ENCODE measurements at places on chromosomes 4 and X.
A peak's percentile ranks its signal among the peaks of the same experiment; 100 is the strongest.

DNA sequence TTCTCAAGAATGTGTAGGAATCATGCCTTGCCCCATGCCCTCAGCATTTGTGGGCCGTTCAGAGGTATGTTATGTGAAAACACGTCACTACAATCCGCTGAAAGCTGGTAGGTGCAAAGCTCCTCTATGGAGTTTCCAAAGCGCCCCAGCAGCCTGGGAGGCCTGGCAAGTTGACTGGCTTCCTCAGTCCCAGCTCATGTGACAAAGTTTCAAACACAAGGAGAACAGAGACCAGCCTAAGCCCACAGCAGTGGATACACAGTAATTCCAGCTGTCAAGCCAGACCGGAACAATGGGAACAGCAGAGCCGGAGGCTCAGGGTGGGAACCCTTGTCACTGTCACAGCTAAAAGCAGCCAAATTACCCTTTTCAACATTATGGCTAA is 33.5 kb downstream of the NAT8L start:
- no peak for DNase-seq

GRCh38 chr4:131613086-131613823 is 1535.8 kb upstream of the PCDH10 start:
- DNase-seq, result no peak

DNA sequence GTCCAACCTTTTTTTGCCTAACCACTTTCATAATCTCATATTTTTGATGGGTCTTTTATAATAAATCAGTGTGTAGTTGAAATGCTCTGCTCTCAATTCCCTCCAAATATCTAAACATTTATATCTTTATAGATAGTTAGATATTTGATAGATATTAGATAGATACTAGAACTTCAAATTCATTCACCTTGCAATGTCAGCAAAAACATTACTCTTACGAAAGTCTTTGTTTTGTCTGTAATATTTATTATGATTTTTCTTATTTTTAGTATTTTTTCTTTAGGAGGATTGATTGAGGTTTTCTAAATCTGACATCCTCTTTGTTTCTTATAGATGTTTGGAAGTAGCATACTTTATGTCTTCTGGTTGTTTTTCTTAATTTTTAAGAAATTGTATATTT is 2563.6 kb downstream of the PCDH7 start:
- DNase-seq, result no peak

DNA sequence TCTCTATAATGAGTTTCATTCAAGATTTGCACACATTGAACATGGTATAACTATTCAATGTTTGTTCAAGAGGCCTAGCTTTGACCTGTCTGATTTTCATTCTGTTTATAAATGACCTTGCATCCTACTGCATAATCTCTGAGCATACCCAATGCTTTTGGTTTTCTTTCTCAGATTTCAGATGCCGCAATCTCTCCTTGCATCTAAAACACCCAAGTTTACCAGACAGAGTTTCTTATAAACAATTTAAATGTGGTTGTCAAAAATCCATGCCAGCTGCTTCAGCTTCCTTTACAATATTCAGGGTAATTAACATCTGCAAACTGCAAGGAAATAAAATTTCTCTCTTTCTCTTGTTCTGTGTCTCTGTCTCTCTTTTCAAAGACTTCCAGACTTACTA is 123.0 kb upstream of the PCDH18 start:
- DNase-seq, result no peak

GRCh38 chr4:24497221-24497620 is 87.1 kb downstream of the DHX15 start:
- peak; percentile 25 for DNase-seq

GRCh38 chr4:140286456-140286855 is 87.0 kb upstream of the SCOC start:
- DNase-seq, result no peak

DNA sequence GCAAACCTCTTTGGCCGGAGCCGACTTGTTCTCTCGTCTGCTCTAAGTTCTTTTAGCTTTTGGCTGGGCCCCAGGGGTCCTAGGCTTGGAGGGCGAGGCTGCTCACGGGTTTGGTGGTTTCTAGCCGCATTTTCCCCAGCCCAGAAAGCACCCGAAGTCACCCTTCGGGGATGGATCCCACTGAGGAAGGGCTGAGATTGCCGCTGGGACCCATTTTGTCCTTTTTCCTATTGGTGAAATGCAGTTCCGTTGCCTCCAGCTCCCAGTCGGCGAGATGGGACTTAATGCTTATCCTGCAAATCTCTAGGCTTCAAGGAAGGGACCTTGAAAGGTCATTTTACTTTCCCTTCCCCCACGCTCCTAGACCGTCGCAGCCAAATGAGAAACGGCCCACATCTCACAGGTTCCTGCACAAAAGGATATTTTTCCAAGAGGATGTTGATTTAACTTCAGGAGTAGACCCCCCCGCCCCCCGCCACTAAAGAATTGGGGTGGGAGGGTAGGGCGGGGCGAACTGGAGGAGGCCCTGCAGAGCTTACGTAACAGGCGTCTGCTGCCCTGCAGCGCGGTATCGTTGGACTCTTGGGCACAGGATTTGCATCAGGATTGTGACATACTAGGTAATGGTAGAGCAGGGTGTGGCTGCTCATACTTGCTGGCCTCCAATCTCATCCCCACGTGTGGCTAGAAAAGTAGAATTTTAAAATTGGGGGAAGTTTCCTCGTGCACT is 564 bp downstream of the PGK1 start:
- DNase-seq, result peak; percentile 58

GRCh38 chr4:158316264-158316663 is 106.0 kb downstream of the TMEM144 start:
- no peak for DNase-seq

DNA sequence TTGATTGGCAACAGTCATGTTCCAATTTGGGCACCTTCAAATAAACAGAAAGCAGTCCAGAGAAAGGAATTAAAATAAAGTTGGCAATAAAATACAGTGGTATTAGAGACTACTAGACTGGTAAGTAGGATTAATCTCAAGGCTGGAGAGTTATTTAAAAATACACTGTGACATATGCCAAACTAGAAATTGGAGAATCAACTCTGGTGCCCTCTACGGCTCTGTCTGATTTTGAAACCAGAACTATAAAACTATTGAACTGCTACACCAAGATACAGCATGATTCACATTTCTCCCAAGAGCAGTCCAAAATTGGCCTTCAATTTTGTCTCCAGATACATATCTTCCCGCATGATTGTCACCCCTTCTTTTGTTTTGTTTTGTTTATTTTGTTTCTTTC is 78.7 kb upstream of the FAM47B start:
- no peak for DNase-seq

- DNase-seq, result no peak
Measured at GRCh38 chrX:51598899-51599298, 19.8 kb downstream of the CENPVL3 start.

DNA sequence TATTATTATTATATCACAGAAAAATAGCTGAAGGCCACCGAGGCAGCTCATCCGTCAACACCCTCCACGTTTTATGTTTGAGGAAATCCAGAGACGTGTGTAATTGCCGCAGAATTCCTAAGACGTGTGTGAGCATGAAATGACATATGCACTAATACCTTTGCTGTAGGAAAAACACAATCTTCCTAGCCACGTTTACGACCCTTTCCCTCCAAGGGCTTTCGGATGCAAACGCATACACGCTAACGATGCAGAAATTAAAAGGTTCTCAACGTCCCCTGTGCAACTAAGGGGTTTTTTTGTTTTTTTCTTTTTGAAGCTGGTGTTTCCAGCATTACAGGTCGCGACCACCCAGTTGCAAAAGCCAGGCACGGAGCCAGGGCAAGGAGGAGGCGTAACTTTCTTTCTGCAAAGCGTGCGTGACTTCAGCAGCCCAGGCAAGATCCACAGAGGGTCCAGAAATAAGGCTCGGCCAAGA is 33.8 kb downstream of the CRLF2 start:
- DNase-seq, result no peak

DNA sequence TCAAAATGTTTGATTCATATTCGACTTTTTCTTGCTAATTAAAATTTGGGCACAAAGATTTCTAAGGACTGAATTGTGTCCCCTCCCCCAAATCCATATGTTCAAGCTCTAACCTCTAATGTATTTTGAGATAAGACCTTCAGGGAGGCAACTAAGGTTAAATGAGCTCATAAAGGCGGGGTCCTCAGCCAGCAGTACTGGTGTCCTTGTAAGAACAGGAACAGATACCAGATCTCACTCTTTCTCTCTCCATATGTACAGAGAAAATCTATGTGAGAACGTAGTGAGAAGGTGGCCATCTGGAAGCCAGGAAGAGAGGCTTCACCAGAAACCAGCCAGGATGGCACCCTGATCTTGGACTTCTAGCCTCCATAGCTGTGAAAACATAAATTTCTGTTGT is 116.9 kb downstream of the VEGFC start:
- DNase-seq, result no peak

- DNase-seq, result no peak
Measured at GRCh38 chr4:54165011-54165410, 64.1 kb upstream of the PDGFRA start.

DNA sequence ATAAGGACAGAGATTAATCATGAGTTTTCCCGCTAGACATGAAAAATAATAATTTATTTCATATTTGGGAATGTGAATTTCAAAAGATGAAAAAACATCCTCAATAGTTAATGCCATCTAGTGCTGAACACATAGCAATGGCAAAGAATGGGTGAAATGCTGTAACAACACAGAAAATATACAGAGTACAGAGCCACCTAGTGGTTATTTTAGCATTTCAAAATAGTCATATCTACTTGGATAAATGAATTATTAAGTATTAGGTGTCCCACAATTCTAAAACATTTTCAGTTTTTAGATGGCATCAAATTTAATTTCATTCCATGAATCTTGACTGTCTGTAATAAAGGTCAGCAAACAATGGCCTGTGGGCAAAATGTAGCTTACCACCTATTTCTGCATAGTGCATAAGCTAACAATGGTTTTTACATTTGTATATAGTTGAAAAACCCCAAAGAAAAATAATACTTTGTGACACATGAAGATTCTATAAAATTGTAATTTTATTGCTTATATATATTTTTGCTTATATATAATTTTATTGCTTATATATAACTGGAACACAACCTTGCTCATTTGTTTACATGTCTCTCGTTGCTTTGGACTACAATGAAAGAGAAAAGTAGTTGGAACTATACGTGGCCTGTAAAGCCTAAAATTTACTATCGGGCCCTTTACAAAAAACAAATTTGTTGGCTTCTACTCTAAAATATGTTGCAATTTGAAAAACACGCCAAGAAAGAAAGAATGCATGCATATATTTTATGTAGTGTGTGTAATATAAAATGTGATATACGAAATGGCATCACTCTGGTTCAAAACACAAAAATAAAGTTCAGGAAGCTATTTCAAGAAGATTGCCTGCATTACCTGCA is 99.1 kb upstream of the FAM47C start:
- DNase-seq, result peak; percentile 12

- no peak for DNase-seq
Measured at GRCh38 chrX:26037367-26037766, 100.8 kb upstream of the MAGEB18 start.

DNA sequence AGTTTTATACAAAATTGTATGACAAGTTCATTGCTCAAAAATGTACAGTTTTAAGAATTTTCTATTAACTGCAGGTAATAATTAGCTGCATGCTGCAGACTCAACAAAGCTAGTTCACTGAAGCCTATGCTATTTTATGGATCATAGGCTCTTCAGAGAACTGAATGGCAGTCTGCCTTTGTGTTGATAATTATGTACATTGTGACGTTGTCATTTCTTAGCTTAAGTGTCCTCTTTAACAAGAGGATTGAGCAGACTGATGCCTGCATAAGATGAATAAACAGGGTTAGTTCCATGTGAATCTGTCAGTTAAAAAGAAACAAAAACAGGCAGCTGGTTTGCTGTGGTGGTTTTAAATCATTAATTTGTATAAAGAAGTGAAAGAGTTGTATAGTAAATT is 131.0 kb downstream of the TET2 start:
- no peak for DNase-seq

DNA sequence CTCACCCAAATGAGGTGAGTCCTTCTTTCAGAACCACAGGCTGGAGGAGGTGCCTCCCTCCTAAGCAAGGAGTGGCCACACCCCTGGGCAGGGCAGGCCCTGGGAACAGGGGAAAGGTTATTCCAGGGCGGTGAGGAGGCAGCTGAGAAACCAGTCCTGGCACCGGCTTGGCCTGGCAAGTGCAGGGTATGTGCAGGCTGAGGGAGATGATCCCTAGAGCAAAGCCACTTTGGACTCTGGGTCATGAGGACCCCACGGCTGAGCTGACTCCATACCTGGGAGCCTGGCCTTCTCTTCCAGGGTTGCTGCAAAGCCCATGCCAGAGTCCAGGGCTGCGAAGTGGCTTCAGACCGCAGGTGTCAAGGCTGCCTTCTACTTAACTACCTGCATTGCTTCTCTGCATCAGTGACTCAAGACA is 49.5 kb upstream of the HELT start:
- no peak for DNase-seq

DNA sequence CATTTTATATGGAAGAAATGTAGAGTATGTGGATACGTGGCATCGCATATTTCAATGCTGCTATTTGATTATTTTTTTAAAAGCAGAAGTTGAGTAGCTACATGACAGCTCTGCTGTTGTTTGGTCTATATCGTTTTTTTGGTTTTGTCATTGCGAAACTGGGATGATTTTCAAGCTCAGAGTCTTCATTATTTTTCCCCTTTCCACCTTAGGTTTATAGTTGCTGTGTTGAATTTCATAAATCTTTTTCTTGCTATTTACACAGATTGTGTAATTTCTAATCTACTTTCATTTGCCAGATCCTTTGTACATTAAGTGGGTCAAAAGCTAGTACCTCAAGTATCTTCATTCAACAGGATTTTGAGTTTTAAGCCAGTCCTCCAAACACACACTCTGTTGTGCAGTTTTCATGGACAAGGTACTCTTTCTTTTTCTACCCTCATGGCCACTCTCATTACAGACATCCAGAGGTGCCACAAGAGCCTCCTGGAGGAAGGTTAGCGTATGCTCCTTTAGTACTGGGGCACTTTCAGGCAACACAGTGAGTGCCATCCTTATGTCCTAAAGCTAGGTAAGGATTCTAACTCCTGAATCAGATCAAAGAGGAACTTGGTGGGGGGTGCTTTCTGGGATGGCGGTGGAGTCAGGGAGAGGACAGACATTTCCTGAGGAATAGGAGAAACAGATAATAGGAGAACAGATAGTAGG is 123.2 kb downstream of the FHIP1A start:
- no peak for DNase-seq

DNA sequence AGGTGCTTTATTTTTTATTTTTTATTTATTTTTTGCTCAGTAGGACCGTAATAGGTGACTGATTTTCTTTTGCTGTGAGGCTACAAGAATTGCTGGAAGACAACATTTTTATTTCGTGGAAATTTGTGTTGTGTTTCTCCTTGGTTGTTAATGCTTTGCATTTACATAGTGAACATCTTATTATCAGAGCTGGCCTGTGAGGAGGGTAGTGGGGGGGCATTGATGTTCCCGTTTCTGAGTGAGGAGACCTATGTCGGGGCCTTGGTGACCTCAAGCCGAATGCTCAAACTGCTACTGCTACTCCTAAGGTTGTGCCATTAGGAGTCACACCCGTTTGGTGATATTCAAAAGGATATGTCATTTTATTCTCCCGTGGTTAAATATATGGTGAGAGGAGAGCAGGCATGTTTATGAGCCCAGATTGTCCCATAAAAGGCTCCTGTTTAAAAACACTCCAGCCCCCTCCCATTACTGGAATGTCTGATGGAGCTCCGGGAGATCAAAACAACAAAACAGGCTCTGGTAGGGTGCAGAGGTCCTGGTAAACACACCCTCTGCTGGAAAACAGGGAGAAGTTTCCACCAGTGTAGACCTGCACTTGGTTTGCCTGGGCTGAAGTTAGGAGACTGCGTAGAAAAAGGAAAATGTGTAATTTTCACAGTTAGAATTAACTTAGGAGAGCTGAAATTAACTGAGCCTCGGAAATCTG is 5.6 kb downstream of the PDGFRA start:
- no peak for DNase-seq

- DNase-seq, result no peak
Measured at GRCh38 chr4:113537628-113538027, 223.9 kb downstream of the CAMK2D start.

GRCh38 chr4:26065833-26066232 is 151.8 kb downstream of the SMIM20 start:
- no peak for DNase-seq

Measured in fibroblast of lung (primary cell).